Gastrocnemius medialis (tissue), 4 donors: ENCODE measurements at places on chromosomes 12 and 14. TPM values are rescaled to one million over a fixed set of nuclear protein-coding genes. Genes with fewer than 3 reads are reported as not detected.

The RHOJ gene
- 2.8 TPM for total RNA-seq

The MYBPC1 gene
- total RNA-seq, result 5,169 TPM

The ENDOU gene
- total RNA-seq, result 0.16 TPM

The AKAP6 gene
- 32.8 TPM for total RNA-seq

The FAM186B gene
- 0.31 TPM for total RNA-seq

The USP15 gene
- 49.0 TPM for total RNA-seq

The RTL1 gene
- not detected for total RNA-seq

The CRIP1 gene
- 7.6 TPM for total RNA-seq

DNA sequence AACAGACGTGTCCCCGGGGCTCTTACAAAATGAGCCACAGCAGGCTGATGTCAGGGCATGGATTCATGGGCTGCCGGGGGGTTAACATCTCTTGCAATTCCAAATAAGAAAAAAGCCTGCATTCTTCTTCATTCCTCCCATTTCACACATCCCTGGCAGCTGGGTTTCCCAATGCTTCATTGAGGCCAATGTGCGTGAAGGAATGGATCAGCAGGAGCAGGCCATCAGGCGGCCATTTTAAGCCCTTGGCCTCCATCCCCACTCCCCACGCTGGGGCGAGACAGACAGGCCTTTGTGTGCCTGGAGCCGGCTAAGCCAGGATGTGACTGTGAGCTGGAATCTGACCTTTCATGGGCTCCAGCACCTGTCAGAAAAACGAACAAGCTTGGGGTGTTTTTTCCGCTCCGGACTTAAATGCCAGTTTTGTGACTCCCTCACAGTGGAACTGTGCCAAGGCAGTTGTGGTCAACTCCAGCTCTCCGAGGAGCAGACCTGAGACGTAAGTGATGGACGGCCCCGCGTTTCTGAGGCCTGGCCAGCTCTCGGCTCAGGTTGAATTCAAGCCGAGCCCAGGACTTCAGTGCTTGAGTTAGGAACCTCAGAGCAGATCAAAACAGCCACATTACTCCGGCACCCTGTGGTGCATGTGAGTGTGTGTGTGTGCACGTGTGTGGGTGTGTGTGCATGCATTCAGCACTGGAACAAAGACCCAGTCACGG lies 133.1 kb downstream of the TMEM30B start:
- DNase-seq, result peak; percentile 89

GRCh38 chr12:82896979-82897378 lies 210.3 kb downstream of the TMTC2 start:
- no peak for DNase-seq

GRCh38 chr12:58161773-58162172 lies 220.4 kb downstream of the ATP23 start:
- DNase-seq, result no peak

DNA sequence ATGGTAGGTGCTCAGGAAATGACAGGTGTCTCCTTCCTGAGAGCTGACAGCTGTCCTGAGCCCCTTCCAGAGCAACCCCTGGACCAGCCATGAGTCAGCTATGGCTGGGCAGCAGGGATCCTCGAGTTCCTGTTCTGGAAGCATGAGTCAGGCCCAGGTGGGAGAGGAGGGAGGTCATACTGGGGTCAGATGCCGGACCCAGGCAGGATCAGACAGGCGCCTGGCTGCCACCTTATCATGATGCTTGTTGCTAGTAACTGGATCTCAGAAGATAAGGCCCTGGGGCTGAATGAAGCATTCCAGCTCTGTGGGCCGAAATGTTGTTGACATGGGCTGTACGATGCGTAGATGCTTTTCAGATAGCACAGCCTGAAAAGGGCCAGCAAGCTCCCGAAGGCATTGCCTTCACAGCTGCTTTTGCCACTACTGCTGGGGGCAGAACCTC lies 17.4 kb upstream of the KRT7 start:
- no peak for DNase-seq

DNA sequence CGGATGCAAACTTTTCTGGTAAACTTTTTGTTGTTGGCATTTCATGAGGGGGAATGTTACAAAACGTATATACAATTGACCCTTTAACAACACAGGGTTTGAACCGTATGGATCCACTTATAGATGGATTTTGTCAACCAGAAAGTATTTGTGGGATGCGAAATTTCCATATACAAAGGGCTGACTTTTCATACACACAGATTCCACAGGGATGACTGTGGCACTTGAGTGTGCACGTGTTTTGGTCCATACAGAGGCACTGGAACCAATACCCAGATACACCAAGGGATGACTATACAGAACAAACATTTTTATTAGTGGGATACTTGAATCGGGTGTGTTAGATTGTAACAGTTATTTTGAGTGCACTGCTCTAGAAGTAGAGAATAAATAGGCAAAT lies 29.8 kb upstream of the CCT2 start:
- no peak for DNase-seq

GRCh38 chr14:99592394-99592793 lies 11.6 kb downstream of the CCDC85C start:
- no peak for DNase-seq

- DNase-seq, result no peak
Observed at GRCh38 chr12:123254853-123255446, 16.7 kb downstream of the CDK2AP1 start.

DNA sequence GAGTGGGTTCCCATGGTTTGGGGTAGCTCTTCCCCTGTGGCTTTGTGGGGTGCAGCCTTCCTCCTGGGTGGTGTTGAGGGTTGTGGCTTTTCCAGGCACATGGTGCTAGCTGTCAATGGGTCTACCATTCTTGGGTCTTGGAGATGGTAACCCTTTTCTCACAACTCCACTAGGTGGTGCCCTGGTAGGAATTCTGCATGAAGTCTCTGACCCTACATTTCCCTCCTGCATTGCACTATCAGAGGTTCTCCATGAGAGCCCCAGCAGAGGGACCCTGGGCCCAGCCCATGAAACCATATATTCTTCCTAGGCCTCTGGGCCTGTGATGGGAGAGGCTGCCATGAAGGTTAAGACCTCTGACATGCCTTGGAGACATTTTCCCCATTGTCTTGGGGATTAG lies 1093.3 kb downstream of the SLC16A7 start:
- DNase-seq, result no peak

- no peak for DNase-seq
Observed at GRCh38 chr12:131454418-131455217, 256.3 kb upstream of the SFSWAP start.

DNA sequence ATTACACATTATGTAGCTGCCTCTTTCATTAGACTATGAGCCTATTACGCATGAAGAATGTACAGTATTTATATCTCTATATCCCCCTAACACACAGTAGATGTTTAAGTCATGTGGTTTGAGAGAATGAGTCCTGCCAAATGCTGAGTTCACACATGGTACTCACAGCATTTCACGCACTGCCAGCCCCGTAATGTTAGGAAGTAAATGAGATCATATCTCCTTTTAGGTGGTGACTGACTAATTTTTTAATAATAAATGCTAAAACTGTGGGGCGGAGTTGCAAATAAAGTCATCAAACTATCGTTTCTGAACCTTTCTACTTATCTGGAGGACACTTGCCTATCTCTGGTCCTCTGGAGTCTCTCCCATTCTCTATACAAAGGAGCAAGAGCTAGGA lies 343.8 kb downstream of the ADAMTS20 start:
- DNase-seq, result no peak
